ENCODE measurements at places on chromosomes 16 and 17. TPM values are rescaled to one million over a fixed set of nuclear protein-coding genes. Genes with fewer than 3 reads are reported as not detected.
A peak's percentile ranks its signal among the peaks of the same experiment; 100 is the strongest.

GRCh38 chr17:27560668-27561067 is 70.3 kb upstream of the LGALS9 start:
- no peak for DNase-seq

KRT9 gene
- not detected for total RNA-seq

- no peak for DNase-seq
These were observed 47.2 kb downstream of the OTOA start for GRCh38 chr16:21710938-21711337.

KRTAP2-1 gene
- total RNA-seq, result not detected

DNA sequence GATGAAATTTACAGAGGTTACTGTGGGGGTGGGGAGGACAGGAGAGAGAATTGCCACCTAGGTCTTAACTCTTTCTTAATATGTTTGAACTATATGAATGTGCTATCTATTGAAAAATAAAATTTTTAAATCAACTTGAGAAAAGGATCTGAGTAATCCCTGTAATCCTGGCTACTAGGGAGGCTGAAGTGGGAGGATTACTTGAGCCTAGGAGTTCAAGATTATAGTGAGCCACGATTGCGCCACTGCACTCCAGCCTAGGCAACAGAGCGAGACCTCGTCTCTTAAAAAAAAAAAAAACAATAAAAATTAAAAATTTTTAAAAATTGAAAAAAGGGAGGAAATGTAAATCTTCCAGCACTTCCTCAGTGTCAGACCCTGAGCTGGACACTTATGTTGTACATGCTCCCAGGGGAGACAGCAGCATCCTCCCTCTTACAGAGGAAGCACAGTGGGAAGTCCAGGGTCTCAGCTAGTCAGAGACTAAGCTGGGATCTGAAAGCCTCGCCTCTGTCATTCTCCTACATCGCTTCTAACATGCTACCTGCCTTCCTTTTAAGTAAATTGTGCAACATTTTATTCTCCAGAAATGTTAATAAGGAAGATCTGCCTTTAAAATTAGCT is 21.9 kb downstream of the PMM2 start:
- DNase-seq, result no peak

GPS1 gene
- 86.6 TPM for total RNA-seq

GRCh38 chr17:79620207-79621038 is 9.6 kb upstream of the RBFOX3 start:
- DNase-seq, result no peak

DNA sequence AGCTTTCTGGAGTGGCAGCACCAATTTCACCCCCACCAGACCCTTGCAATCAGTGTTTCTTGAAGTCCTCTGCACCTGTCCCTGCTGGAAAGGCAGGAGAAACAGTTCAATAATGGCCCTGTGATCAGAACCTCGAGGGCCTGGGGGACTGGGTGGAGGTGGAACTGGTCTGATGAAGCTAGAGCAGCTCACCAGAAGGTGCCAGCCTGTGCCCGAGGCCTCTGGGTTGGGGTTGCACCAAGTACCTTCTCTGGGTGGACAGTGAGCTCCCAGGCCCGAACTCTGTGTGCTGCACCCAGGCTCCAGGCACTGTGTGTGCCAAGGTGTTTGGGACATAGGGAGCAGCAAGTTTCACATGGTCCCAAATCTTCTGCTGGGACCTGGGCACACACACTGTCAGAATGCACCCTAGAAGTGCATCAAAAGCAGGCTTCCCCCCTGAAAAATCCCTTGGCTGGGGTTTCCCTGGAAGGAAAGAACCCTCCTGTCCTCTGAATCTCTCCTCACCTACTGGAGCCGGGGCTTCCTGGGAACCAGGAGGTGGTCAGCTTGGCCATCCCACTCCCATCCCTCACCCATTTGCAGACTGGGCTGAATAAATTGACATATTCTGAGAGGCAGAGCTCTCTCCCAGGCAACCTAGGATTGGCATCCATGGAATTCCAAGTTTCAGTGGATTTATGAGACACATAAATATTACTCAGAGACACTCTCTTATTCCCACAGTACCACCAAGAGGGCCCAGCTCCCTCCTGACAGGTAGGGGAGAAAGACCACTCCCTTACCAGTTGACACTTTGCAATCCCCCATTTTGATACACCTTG is 17.4 kb downstream of the CD300LG start:
- no peak for DNase-seq

BCO1 gene
- 4.2 TPM for total RNA-seq

ANKRD40CL gene
- not detected for total RNA-seq

GRCh38 chr17:58082870-58083490 is at the start of gene DYNLL2:
Gene DYNLL2, plus strand, starts transcription at chr17:58083419. Its CDS starts 3,672 bp downstream, at chr17:58087091.
- peak; percentile 98 for DNase-seq

GRCh38 chr16:48911700-48912099 is 301.7 kb upstream of the N4BP1 start:
- DNase-seq, result peak; percentile 21

C16orf54 gene
- not detected for total RNA-seq

GRCh38 chr17:48055531-48056245 is 7.5 kb downstream of the NFE2L1 start:
- peak; percentile 33 for DNase-seq

DNA sequence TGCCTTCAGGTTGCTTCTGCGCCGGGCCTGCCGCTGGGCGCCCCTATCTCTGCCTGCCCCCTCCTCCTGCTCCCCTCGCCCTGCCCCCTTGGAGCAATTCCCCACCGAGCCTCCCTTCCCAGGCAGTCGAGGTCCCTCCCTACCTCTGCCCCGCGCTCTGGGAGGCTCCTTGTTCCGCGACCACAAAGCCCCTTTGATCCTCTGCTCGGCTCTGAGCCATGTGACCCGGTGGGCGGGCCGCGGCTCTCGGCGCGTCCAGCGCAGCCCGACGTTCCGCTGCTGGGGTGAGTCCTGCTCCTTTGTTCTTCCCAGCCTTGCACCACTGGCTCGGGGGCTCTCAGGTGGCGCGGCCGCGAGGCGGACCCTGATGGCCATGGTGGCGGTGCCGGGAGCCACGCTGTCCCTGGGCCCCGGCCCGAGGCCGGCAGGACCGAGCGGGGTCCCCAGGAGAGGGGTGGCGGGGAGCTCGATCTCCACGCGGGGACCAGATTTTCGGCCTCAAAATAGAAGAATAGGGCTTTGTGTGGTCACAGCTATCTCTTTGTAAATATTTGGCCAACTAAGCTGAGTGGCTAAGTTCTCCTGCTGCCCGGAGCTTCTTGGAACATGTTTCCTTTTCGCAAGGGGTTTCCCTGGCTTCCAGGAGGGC is 310.6 kb downstream of the SEC14L1 start:
- peak; percentile 97 for DNase-seq

DNA sequence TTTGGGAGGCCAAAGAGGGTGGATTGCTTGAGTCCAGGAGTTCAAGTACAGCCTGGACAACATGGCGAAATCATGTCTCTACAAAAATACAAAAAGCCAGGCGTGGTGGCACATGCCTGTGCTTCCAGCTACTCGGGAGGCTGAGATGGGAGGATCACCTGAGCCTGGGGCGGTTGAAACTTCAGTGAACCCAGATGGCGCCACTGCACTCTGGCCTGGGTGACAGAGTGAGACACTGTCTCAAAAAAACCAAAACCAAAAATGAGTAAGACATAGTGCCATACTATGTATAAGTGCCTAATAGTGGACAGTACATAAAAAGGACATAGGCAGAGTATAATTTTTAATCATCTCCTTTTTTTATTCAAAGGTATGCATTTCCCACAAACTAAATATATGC is 4.0 kb downstream of the CTC1 start:
- no peak for DNase-seq

DNA sequence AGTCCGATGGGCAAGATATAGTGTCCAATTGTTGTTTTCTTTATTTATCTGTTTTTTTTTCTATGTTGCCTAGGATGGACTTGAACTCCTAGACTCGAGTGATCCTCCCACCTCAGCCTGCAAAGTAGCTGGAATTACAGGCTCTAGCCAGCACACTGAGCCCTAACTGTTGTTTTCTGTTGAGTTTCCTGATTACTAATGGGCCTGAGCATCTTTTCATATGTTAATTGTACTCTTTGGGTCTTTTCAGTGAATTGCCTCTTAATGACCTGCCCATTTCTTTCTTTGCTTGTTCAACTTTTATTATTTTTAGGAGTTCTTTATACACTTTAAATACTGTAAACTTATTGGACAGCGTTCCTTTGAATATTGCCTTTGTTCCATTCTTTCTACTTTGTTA is 213.0 kb downstream of the HS3ST3B1 start:
- DNase-seq, result peak; percentile 25

DNA sequence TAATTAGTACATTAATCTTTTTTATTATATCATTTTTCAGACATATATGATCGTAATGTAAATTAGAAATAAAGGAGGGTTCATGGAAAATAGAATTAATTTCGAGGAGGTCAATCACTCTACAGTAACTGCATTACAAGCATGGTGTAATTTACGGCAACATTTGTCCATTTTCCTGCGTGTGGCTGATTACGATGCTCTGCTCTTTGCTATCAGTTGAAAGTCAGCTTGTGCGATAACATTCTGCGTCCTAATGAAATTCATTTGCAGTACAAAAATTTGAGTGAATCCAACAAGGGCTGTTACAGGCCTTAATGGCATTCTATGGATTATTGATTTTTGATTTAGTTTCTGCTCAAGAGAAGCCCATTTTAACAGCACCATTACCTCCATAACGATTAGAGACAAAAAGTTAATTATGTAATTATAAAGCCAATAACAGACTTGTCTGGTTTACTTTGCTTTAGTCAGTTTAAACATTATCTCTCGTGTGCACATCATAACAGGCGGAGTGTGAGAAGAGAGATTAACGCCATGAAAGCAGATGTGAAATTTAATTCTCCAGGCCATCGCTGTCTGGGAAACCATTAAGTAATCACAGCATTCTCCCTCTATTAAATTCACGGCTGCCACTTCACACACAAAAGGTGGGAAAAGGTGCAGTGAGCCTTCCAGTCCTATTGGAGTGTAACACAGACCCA is 256.4 kb upstream of the IRX3 start:
- DNase-seq, result no peak

GRCh38 chr17:51540151-51540550 is 279.8 kb downstream of the UTP18 start:
- DNase-seq, result no peak

FBXW10 gene
- total RNA-seq, result 0.15 TPM

DNA sequence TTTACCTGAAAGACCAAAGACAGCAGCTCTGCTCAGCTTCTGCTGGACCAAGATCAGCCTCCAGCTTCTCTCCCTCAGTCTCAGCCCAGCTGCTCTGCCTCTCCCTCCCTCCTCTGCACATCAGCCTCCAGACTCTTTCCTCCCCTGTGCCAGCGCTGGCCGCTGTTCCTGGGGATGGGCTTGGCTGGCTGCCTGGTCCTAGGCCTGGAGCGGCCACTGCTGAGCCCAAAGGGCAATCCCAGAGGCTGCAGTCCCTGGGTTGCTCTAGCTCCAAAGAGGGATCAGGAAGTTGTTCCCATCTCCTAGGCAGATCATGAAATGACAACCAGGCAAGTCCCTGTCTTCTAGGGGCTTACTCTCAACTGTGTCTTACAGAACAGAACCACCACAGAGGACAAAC is 31.3 kb downstream of the DCUN1D3 start:
- peak; percentile 16 for DNase-seq

PIK3R5 gene
- total RNA-seq, result 0.90 TPM

DNA sequence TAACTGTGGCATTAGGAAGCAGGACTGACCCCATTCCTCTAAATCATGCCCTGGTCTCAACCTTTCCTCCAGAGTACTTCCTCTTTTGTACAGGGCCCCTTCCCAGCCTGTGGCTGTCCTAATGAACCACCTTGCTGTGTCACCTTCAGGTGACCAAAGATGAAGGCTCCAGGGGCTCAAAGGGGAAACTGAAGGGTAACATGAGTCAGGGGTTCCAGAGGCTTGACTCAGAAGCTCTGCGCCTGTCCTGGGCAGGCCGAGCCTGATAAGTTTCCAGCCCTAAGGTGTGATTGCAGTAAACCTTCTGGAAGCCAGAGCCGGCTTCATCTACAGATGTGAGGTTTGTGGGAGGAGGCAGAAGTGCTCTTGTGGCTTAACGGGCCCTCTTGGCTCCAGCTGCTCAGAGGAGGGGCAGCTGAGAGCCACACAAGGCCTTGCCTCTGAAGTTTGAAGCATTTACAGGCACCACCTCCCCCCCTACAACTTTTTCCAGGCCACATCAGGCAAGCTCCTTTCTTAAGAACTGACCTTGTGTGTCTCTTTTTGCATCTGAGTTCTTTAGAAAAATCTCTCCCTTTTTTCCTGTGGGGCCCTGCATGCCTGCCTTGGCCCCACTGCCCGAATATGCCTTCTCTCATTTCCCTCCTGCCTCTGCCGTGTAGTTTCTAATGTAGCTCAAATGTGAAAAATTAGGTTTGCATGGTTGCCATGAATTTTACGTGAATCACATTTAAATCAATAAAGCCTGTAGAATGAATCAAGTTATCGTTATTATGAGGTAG is 149.9 kb downstream of the CLEC16A start:
- no peak for DNase-seq

C16orf87 gene
- 40.9 TPM for total RNA-seq

GRCh38 chr16:5024632-5025031 is 9.1 kb downstream of the NAGPA start:
- peak; percentile 37 for DNase-seq

KRT15 gene
- total RNA-seq, result not detected

GRCh38 chr16:73025151-73025855 is 22.6 kb downstream of the ZFHX3 start:
- DNase-seq, result no peak

DNA sequence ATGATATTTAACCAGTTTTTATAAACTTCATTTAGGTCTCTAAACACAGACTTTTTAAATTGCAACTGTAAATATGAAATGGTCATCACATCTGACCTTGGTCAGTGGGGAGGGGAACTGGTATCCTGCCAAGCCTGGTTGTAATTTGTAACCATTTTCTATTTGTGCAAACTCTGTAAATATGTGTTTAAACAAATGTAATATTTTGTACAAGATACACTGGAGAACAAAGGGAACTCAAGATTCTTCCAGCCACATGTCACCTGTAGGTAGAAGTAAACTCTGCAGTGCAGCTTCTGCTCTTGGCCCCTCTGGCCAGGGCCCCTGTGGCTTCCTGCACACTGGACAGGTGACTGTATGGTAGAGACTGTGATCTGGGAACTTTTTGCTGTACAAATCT is 35.8 kb downstream of the AKAP1 start:
- DNase-seq, result no peak

GRCh38 chr16:31148281-31148728 is 1.6 kb downstream of the PRSS36 start:
- peak; percentile 34 for DNase-seq

- no peak for DNase-seq
These were observed 286.2 kb downstream of the IRX3 start for GRCh38 chr16:54000361-54000760.

GRCh38 chr17:78658281-78658785 is 81.1 kb upstream of the DNAH17 start:
- DNase-seq, result no peak

DNA sequence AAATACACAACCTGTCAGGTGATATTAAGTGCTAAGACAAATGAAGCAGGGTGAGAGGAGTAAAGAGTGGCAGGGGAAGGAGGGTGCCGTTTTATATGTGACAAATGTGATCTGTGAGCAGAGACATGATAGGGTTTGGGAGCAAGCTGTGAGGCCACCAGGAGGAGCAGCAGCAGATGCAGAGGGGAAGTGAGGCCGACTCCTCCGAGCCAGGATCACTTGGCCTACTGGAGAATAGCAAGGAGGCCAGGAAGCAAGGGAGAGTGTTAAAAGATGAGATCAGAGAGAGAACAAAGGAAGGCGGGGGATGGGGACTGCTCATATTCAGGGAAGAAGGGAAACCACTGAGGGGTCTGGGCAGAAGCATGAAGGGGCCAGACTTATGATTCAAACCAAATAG is 129.4 kb downstream of the TANGO6 start:
- DNase-seq, result peak; percentile 73
